RPMI7951 (cell line): ENCODE measurements at places on chromosomes 16 and 17. TPM values are rescaled to one million over a fixed set of nuclear protein-coding genes. Genes with fewer than 3 reads are reported as not detected.

The PSMD12 gene
- 24.4 and 24.8 TPM in 2 replicates for total RNA-seq

The TRPV2 gene
- 123 and 130 TPM in 2 replicates for total RNA-seq

The AOC3 gene
- total RNA-seq: 0.10 TPM in 1 of 2 replicates, not detected in the other

The SEPTIN1 gene
- total RNA-seq: not detected in 2 replicates

The CD300A gene
- total RNA-seq: not detected in 2 replicates

DNA sequence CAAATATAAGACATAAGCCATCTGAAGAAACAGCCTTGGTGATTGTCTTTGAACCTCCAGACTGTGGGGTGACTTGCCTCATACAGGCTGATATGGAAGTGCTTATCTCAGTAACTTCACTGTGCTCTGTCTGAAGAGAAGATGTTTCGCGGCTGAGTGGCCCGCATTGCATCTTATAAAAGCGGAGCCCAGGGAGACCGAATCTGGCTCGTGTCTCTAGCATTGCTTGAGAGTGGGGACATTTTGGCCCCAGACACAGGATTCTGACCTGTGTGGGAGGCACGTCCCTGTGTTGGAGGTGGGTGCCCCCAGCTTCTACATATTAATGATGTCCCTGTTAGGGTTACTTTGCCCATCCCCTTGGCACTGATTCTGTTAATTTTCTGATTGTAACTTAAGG is 66.4 kb downstream of the METRNL start:
- no peak for DNase-seq

- DNase-seq: peak; percentile 39
These were observed 139.0 kb downstream of the STX8 start for GRCh38 chr17:9436630-9437029.

DNA sequence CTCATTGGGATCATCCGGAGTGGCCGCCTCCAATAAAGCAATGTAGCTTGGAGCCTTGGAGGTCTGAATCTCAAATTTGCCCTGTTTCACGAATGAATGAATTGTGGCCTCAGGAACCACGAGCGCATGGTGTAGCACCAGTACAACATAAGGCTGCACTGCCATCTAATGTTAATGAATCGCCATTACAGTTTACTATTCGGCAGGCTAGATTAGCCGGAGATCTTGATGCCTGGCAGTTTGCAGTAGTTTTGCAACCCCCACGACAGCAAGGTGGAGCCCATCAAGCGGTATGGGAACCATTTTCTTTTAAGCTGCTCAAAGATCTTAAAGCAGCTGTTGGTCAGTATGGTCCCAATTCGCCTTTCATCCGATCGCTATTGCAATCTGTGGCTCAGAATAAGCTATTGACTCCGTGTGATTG is 18.8 kb downstream of the ALOX15B start:
- DNase-seq: peak; percentile 73

DNA sequence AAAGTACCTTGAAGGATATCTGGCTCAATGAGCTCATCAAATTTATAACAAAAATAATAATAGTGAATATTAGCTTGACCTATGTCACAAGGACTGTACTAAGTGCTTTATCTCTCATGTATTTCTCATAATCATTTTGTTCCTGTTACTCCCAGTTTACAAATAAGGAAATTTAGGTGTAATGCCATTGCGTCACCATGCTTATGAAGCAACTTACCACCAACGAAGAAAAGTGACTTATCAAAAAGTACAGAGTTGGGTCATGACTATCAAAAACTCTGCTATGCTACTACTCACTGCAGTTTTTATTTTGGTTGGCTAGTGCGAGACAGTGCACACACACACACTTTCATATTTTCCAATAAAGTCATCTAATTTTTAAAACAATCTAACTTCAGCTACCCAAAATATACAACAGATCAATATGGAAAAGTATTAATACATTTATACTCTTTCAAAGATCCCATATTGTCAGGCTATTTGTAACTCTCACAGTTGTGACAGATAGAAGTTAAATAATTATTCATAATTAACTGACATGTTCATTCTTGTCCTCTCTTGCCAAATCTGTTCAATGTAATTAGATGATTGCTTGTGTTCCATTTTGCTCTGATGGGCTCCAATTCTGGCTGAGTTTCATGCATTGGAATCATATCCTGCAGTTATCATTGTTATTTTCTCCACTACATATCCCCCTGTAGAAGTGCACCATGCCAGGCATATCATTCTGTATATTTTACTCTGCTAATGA is 119.4 kb downstream of the KCNJ2 start:
- DNase-seq: no peak

- peak; percentile 58 for DNase-seq
These were observed 20.5 kb upstream of the SPACA3 start for GRCh38 chr17:32971171-32971570.

DNA sequence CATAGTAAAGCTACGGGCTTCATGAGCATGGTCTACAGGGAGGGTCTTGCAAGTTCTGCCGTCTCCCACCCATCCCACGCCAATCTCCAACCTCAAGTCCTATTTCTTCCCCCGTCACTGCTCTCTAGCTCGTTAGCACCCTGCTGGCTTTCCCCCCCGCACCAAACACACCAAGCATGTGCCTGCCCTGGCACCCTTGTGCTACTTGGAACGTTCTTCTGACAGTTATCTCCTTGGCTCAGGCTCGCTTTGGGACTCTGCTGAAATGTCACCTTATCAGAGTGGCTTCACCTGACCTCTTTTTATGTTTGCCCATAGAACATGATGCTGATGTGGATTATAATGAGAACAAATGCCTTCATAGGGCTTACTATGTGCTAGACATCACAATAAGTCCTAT is 21.9 kb downstream of the GLYR1 start:
- DNase-seq: no peak

- no peak for DNase-seq
These were observed 5.7 kb downstream of the SNX11 start for GRCh38 chr17:48113201-48113676.

- no peak for DNase-seq
These were observed 30.2 kb downstream of the SALL1 start for GRCh38 chr16:51120730-51121347.

- DNase-seq: no peak
These were observed 96.2 kb downstream of the SSH2 start for GRCh38 chr17:29833801-29834200.

- DNase-seq: no peak
These were observed 196.4 kb downstream of the SEC14L1 start for GRCh38 chr17:77337150-77337549.

DNA sequence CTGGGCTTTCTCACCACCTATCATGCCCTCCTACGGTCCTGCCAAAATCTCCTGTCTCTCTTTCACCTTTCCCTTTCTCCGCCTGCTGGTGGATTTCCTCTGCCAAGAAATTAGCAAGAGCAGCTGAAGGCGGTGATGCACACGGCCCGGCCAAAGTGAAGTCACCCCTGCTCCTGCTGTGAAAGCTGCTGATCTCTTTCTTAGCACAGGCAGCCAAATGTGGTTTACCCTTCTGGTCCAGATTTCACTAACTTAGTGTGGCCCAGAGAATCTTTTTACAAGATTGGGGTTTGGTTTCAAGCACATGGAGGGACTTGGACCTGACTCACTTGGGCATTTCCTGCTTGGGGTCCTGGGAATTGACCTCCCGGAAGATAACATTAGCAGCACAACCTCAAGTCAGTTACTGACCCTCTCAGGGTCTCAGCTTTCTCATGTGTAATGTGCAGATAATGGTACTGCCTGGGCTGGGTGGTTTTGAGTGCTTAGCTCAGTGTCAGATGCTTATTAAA is 155.7 kb downstream of the SOCS1 start:
- DNase-seq: peak; percentile 99

GRCh38 chr17:9115214-9116191 is 94.2 kb downstream of the NTN1 start:
- DNase-seq: peak; percentile 59

DNA sequence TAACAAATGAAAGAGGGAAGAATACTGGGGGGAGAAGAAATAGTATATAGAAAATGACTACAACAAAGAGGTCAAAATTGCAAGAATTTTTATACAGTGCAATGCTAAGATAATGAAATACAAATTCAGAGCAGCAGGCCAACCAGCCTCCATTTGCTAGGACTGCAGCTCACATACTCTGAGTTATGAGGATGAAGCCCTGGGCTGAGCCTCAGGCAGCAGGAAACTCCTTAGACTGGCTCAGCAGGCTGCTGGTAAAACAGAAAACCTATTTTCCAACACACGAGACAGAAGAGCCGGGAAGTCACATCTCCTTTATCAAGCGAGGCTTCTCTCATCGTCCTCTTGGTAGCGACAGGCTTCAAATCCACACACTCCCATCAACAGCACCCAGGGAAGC is 296.5 kb downstream of the SLC39A11 start:
- DNase-seq: no peak

- DNase-seq: no peak
These were observed 3.8 kb upstream of the FAM171A2 start for GRCh38 chr17:44367231-44367979.

DNA sequence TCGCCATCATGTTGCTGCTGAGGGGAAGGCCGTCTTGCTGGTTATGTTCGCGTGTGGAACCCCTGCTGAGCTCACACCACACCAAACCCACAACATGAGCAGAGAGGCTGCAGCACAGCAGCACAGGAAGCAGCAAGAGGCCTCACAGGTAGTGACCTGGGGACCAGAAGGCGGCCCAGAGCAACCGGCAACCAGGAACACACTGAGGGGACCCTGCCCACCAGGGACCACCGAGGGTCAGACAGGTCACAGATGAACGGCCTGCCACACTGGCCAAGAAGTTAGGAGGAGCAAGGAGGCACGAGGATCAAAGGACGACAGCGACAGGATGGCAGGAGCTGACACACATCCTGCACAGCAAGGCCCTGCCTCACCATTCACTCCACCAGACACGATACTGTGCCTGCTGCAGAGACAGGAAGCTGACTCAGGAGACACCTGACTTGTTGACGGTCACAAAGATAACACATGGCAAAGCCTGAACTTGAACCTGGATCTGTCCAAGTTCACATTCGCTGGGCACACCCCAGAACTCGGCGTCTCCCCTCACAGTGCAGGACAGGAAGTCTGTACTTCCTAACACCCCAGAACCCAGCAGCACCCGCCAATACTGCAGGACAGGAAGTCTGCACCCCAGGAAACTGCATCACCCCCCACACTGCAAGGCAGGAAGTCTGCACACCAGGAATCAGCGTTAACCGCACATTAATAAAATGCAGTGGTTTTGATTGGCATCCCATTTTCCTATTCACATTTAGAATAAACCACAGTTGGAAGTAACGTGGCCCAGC is 98.5 kb downstream of the ZNF778 start:
- peak; percentile 96 for DNase-seq

DNA sequence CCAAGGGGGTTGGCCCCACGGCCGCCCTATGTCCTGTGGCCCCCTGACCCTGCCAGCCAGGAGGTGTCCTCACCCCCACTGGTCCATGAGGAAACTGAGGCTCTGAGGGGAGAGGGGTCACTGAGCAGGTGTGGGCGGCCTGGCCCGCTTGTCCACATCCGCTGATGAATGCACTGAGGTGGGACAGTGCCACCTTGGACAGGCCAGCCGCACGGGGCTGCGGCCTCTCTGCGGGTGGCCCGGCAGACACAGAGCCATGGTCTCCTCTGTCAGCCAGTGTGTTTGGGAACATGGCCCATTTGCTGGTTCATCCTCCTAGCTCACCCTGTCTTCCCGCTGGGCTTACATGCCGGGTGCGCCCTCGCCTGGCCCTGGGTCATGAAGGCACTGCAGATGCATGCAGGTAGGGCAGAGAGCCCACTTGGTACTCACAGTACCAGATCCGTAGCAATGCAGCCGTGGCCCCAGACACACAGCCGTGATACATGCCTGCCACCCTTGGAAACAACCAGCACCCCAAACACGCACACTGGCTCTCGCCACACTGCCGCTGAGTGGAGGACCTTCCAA is 93.9 kb downstream of the ENGASE start:
- DNase-seq: peak; percentile 11

DNA sequence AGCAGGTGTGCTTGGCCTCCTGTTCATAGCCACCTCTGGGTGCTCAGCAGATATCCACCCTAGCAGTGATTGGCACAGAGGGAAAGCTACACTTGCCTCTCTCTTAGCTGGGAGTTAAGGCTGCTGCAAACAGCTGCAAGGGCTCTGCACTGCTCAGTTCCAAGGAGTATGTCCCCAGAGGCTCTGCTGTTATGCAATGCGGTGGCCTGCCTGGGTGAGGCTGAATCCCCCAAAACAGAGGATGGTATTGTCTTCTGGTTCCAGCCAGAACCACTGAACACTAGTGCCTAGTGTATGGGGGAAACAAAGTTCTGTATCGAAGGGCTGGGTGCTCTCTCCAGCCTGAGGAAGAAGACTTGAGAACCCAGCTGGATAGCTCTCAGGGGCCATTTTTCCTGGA is 16.8 kb downstream of the TMEM94 start:
- peak; percentile 25 for DNase-seq

DNA sequence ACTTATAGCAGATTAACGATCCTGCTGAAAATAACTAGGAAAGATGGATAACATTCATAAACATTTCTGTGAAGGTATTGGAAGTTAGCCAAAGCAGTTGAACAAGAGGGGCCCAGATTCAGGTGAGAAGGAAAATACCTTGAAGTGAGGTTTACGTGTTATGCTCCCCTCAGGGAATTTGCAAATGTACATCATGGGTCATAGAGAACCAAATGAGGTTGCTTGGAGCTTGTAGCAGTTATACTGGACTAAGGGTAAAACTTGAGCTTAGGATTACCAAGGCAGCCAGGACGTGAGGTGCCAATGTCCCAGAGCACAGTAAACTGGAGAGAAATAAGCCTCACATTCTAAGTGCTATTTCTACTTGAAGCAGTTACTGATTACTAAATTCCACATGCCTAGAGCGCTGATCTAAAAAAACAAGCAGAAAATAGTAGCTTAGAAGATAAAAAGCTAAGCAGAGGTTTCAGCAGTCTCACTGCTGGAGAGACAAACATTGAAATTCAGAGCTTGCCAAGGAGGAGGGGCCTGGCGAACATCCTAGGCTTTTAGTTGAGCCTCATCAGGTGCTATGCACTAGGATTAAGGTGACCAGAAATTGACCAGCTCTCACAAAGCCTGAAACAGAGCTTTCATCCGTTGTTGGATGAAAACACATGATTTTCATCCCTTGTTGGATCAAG is 136.7 kb upstream of the FAM20A start:
- DNase-seq: no peak
